Stimulated activated CD4-positive, alpha-beta T cell treated with anti-CD3 and anti-CD28 coated beads, TNF-alpha, amount 100 ng/mL, for 48 hours (primary cell): ENCODE measurements at places on chromosomes 4 and X.
A peak's percentile ranks its signal among the peaks of the same experiment; 100 is the strongest.

- DNase-seq, result no peak
These were observed 311.2 kb upstream of the GATB start for GRCh38 chr4:152072001-152072485.

GRCh38 chr4:173281406-173282255 is 52.5 kb downstream of the HMGB2 start:
- DNase-seq, result no peak

DNA sequence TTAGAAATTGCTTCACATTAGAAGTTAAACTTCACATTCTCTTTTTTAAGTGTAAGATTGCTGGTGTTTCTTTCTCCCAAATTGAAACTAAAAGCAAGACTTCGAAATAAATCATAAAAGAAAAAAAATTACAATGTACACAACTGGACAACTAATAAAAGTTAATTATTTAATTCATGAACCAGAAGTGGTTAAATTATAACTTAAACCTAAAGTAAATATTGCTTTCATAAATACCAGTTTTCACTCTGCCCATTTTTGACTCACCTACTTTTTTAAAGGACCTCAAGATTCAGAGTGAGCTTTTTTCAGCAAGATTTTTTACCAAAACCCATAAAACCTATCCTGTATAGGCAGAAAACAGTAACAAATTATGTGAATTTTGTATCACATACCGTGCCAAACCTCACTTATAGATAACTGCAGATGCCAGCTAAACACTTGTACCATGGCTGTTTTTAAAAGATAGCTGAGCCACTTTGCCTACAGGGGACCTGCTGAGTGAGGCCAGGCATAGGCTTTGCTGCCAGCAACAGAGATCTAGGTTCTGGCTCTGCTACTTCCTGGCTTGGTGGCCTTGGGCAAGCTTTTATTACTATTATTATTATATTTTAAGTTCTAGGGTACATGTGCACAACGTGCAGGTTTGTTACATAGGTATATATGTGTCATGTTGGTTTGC is 259.8 kb downstream of the NR3C2 start:
- no peak for DNase-seq

DNA sequence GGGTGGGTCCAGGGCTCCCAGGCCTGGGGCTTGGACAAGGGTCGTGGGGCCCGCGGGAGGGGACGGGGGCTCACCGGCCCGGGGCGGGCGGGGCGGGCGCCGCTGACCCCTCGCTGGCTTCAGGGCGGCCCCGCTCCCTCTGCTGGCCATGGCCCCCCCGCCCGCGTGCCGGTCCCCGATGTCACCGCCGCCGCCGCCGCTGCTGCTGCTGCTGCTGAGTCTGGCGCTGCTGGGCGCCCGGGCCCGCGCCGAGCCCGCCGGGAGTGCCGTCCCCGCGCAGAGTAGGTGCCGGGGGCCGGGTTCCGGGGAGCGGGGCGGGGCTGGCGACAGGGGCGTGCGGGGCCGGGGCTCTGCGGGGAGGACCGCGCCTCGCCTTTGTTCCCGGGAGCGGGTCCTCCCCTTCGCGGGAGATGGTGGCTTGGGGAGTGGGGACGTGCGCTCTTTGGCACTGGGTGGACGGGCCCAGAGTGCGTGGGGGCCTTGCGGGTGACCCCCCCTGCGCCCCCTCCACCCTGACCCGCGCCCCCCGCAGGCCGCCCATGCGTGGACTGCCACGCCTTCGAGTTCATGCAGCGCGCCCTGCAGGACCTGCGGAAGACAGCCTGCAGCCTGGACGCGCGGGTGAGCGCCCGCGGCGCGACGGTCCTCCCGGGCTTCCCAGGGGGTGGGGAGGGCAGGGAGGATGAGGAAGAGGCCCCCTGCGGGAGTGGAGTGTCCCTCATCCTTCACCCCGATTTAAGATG is 16.8 kb upstream of the NAT8L start:
- DNase-seq, result peak; percentile 19

DNA sequence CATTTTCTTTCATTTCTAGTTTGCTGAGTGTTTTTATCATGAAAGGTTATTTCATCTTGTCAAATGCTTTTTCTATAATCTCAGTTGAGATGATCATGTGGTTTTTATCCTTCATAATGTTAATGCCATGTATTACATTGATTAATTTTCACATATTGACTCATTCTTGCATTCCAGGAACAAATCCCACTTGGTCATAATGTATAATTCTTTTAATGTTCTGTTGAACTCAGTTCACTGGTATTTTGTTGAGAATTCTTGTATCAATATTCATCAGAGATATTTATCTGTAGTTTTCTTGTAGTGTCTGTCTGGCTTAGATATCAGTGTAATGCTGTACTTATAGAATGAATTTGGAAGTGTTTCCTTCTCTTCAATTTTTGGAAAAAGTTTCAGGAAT is 16.7 kb upstream of the LHFPL1 start:
- DNase-seq, result no peak

DNA sequence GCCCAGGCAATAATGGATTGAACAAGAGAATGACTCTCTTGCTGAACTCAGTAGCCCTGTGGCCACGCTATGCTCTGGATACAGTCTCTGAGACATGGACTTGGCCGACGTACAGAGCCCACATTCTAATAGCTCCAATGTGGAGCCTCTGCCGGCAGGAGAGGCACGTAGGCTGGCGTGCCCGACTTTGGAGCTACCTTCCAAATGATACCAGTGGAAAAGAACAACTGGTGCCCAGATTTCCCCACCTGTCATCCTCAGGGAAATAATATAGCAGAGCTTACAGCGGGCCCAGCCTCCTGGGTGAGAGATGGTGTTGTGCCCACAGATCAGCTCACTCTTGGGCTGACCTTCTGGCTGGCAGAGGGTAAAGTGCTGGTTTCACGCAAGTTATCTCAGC is 10.6 kb downstream of the NDP start:
- DNase-seq, result no peak

- peak; percentile 69 for DNase-seq
These were observed at the start of gene ZFX for GRCh38 chrX:24149351-24150050. Gene ZFX, plus strand, starts transcription at chrX:24149729. Its CDS starts 23,014 bp downstream, at chrX:24172743.

- DNase-seq, result no peak
These were observed 16.6 kb downstream of the BST1 start for GRCh38 chr4:15719506-15719905.

DNA sequence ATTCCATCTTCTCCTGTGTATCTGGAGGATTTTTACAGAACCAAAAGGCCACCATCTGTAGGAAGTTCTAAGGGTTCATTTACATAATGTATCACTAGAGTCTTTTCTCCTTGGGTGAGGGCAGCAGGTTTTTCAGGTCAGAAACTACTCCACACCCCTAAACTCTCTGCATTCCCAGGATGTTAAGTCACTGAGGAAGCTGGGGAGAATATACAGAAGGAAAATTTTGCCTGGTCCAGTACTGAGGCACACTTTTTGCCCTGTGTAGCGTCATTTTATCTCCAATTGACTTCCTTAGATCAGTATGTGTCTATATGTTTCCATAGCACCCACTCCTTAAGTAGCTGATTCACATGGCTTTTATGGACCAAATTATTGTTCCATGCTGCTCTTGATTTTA is 17.0 kb downstream of the XKRX start:
- no peak for DNase-seq

DNA sequence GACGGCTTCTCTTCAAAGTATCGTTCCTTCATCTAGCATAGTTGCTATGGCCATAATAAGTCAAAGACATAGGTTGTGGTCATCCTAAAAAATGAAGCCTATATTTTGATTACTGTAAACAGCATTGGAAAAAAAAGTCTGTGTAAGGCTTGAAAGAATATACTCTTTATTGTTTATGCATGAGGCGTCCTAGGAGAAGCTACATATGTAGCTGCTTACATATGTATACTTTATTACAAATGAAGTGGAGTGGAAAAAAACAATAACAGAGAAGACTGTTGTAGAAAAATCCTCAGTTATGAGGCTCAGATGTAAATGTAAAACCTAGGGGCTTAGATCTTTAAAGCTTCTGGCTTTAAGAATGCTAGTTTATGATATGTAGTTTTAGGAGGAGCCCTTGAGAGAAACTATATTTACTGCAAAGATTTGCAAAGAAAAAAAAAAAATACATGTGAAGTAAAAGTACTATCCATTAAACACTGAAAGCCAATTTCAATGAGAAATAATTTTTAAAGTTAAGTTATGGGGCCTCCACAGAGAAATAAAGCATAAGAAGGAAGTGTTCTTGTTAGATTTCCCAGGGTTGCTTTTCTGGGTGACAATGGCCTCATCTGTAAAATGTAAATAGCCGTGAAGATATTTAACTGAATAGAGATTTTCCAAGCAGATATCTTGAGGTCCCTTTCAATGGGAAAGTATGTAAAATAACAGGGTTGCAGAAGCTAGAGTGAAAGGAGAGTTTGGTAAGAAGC is 598.2 kb downstream of the TRIML1 start:
- DNase-seq, result no peak

DNA sequence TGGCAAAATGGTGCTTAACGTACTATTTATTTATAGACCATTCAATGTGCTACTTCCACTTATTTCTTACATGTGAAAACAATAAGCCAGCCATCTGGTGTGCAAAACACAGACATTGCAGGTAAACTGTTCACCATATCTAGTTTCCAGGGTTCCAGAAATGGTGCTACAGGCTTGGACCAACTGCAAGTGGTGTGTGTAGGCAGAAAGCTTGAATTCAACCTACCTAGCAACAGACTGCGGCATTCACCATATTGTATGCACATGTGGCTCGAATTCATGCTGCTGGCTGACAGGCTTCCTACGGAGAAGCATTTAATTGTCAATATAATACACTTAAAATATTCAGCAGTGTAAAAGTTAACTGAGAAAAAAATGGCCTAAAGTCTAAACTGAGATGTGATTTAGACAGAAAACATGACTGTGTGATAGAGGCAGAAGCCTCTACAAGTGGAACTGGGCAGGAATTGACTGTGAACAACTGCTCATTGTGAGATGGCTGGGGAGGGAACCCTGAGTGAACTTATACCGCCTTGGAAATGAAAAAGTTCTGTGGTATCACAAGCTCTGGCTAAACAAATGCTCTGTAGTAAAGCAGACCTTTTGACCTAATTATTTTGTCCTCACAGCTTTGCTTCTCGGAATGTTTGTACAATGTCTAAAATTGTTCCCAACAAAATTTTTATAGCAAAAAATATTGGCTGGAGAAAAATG is 434.7 kb downstream of the GRIA2 start:
- DNase-seq, result no peak

DNA sequence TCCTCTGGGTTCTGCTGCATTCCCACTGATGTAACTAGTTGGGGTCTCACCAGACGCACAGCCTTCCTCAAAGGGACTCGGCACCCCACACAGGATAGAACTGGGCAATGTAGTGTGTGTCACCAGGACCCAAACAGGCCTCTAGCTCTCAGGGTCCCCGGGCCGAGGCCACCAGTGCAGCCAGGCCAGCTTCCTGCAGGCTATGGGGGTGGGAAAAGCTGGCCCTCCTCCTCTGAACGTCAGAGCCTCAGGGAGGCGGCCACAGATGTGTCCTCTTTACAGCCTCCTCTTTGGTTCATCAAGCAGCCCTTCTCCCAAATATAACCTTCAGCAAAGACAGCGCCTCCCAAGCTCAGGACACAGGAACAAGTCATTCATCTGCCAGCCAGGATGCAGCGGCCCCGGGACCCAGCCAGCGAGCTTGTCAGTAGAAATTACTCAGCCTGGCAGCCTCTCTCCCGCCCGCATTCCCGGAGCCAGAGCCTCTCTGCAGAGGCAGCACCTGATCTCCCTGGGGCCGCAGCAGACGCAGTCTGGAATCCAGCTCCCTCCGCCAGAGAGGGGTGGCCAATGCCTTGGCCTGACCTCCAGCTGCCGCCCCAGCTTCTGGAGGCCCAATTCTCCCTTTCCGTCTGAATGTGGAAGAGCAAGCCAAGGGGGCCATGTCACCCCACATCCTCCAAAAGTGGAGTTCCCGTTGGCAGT is 288.5 kb downstream of the FBXW7 start:
- DNase-seq, result no peak

GRCh38 chr4:32219306-32220075 is 1499.3 kb downstream of the PCDH7 start:
- no peak for DNase-seq

GRCh38 chr4:68162196-68162595 is 32.5 kb upstream of the TMPRSS11F start:
- no peak for DNase-seq

GRCh38 chrX:53287493-53288138 is 6.2 kb upstream of the IQSEC2 start:
- no peak for DNase-seq

GRCh38 chr4:3179126-3179706 is 69.7 kb upstream of the MSANTD1 start:
- no peak for DNase-seq

DNA sequence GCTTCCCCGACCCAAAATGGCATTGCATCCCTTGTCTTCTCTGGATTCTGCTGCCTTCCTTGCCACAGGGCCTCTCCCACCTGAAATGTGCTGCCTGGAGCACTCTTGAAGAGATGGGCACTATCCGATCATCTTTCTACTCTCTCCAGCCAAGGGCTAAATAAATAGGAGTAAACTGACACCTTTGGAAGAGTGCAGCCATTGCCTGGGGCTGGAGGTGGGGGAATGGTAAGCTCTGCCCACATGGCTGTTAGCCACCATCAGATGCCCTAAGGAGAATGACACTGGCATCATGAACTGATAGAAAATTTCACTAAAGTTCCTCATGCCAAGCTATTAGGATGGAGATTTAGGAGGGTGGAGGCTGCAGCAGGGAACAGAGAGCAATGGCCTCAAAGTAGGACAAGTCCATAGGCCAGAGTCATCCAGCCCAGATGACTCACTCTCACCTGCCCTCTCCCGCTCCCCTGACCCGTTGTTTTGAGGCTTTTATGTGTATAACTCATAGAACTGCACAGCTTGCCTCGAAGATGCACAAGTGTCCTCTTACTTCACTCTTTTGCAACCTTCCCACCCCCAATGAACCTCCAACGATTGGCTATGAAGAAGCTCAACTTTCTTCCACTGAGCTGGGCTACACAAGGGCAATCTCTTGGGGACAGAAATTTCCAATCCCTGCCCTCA is 822 bp upstream of the PFKFB1 start:
- no peak for DNase-seq

DNA sequence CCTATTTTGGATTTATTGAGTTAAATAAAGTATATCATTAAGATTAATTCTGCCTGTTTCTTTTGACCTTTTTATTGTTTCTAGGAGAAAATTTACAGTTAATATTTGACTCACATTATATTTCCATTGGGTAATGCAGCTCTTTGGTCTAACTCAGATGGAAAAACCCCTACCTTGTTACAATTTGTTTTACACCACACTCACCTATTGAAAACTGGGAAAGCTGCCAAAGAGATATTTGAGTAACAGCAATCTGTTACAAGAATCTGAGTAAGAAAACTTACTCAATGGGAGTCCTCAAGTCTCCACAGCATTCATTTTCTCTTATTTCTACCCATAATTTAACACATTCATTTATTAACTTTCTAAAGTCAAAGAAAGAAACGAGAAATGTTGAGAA is 108.0 kb upstream of the TLL1 start:
- DNase-seq, result no peak

DNA sequence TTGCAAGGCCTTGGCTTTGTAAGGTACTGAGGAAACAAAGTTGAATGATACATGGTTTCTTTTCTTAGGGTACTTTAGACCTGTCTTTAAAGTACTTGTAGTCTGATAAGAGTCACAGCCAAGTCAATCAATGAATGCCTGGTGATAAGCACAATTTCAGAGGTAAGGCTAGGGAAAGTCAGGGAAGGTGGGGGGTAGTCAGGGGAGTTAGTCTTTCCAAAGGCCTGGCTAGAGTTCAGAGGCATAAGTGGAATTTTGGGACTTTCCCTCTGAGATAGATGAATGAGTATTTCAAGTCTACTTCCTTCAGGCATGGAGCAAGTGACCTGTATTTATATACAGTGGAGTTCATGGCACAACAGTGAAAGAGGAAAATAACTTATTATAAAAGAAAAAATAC is 78.3 kb downstream of the SLC4A4 start:
- DNase-seq, result no peak
